CD4-positive, alpha-beta T cell (primary cell): ENCODE measurements at places on chromosomes 2 and 18. TPM values are rescaled to one million over a fixed set of nuclear protein-coding genes. Genes with fewer than 3 reads are reported as not detected.

- H3K27ac ChIP-seq = no peak overlapping the region
- H3K36me3 ChIP-seq = no peaks in the 10 kb centered on the region
- H3K4me1 ChIP-seq = peaks cover 6% of the 10 kb centered on the region
- no peaks in the 10 kb centered on the region for H3K27me3 ChIP-seq
- no peak for DNase-seq
Observed at GRCh38 chr18:8812631-8813030, 107.3 kb downstream of the MTCL1 start.

DNA sequence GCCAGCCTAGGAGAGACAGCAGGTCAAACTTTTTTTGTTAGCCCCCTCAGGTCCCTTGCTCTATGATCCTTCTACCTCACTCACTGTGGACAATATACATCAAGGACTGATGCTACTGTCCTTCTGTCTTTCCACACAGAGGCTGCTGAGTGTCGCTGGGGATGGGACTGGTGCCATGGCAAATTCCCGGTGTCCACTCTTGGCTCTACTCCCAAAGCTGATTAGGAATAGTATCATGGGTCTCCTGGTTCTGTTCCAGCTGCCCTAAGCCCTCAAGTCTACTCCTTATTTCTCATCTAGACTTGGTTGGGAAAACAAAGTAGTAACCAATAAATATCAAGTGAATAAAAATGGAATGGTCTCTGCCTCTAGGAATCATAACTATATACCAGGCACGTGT lies 441.3 kb downstream of the TGIF1 start:
- H3K4me3 ChIP-seq = no peak overlapping the region
- no peaks in the 10 kb centered on the region for H3K4me1 ChIP-seq

- DNase-seq = no peak
- H3K27me3 ChIP-seq = no peaks in the 10 kb centered on the region
Observed at GRCh38 chr2:115294999-115295398, 852.6 kb downstream of the DPP10 start.

- H3K36me3 ChIP-seq = no peaks in the 10 kb centered on the region
- DNase-seq = no peak
- H3K27ac ChIP-seq = no peak overlapping the region
- H3K4me3 ChIP-seq = no peak overlapping the region
Observed at GRCh38 chr18:48066225-48066652, 135.8 kb upstream of the SMAD2 start.

DNA sequence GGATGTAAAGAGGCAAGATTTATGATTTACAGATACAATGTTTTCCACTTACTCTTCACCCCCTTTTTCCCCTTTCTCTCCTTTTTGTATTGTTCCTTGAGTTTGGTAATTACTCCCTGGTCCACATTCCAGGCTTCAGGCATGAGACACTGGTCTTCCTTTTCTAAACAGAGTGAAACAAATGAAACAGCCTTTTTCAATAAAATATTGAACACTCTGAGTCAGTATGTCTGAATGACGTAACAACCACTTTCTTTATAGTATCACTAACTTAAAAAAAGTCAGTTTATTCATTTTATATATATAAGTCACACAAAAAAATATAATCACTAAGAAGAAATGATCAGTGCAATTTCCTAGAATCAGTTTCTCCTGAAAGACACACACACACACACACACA lies 79.7 kb downstream of the STRN start:
- H3K4me3 ChIP-seq = no peak overlapping the region
- H3K36me3 ChIP-seq = peaks cover 50% of the 10 kb centered on the region
- no peak overlapping the region for H3K27ac ChIP-seq

GRCh38 chr2:54561010-54561409 lies 104.9 kb downstream of the SPTBN1 start:
- DNase-seq = no peak
- no peaks in the 10 kb centered on the region for H3K27me3 ChIP-seq
- H3K27ac ChIP-seq = peak overlapping the region; percentile 75
- peaks cover 4% of the 10 kb centered on the region for H3K36me3 ChIP-seq
- peaks cover 47% of the 10 kb centered on the region for H3K4me1 ChIP-seq

DNA sequence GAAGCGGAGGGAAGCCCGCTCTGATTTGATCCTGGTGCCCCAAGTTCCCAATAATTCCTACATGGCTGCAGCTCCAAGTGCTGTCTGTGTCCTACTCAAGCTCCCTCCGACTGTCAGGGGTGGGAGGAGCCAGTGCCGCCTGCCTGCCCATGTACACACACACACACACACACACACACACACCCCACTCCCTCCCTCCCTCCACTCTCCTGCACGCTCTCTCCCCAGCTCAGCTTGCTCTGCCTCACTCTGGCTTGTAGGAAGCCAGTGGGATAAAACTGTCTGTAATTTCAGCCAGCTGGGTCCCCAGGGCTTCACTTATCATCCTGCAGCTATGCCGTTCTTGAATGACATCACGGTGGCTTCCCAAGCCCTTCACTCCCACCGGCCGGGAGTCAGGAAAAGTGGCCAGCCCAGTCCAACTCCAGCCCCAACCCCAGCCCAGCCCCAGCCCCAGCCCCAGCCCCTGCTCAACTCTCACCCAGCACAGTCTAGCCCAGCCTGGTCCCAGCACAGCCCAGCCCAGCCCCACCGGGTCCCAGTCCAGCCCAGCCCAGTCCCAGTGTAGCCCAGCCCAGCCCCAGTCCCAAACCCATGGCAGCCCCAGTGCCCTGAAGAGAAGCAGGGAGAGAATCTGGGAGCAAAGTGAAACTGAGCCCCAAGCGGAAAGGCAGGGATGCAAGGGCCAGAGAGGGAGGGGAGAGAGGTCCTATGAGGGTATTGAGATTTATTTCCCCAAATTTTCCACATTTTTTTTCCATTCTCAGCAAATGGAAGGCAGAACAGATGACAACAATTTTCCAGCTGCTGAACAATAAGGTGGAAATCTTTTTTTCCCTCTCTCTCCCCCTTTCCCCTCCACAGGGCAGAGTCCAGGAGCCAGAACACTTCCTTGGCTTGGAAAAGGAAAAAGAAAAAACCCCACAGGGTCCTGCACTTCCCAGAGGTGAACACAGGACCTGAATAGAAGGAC lies 144.0 kb downstream of the TNS1 start:
- no peak overlapping the region for H3K4me3 ChIP-seq
- no peak for DNase-seq
- no peaks in the 10 kb centered on the region for H3K27me3 ChIP-seq
- no peaks in the 10 kb centered on the region for H3K4me1 ChIP-seq

- H3K4me1 ChIP-seq = no peaks in the 10 kb centered on the region
- H3K4me3 ChIP-seq = no peak overlapping the region
- no peaks in the 10 kb centered on the region for H3K36me3 ChIP-seq
- no peaks in the 10 kb centered on the region for H3K27me3 ChIP-seq
- no peak overlapping the region for H3K27ac ChIP-seq
- DNase-seq = no peak
Observed at GRCh38 chr2:82498777-82499443, 1960.2 kb downstream of the SUCLG1 start.

- no peak overlapping the region for H3K27ac ChIP-seq
- H3K4me3 ChIP-seq = peak overlapping the region; percentile 67
- peaks cover 19% of the 10 kb centered on the region for H3K4me1 ChIP-seq
- H3K36me3 ChIP-seq = no peaks in the 10 kb centered on the region
- peaks cover 6% of the 10 kb centered on the region for H3K27me3 ChIP-seq
- no peak for DNase-seq
Observed at GRCh38 chr2:165793161-165793778, 777 bp downstream of the GALNT3 start.

- H3K27ac ChIP-seq = no peak overlapping the region
- no peaks in the 10 kb centered on the region for H3K27me3 ChIP-seq
- no peaks in the 10 kb centered on the region for H3K4me1 ChIP-seq
- DNase-seq = no peak
- no peaks in the 10 kb centered on the region for H3K36me3 ChIP-seq
- no peak overlapping the region for H3K4me3 ChIP-seq
Observed at GRCh38 chr2:63651356-63651755, 62.6 kb downstream of the MDH1 start.

GRCh38 chr2:98070081-98070480 lies 16.9 kb upstream of the VWA3B start:
- no peaks in the 10 kb centered on the region for H3K4me1 ChIP-seq
- H3K36me3 ChIP-seq = no peaks in the 10 kb centered on the region
- no peak overlapping the region for H3K27ac ChIP-seq

DNA sequence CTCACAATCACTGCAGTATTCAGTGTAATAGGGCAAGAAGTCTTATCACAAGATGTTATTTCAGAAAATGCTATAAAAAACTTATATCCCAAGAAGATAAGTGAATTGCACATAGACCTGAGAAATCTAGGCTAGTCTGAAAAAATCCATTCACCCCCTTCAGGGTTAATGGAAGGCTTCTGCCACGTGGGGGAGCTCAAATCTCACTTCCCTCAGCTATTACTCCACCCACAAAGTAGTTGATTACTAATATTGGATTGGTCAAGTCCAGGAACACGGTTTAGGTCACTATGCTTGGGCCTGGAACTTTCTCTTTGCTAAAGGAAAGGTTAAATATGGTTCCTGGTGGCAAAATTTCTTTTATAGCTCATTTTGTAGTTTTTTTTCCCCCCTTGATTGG lies 51.2 kb upstream of the ADAM23 start:
- H3K27ac ChIP-seq = no peak overlapping the region
- peak; percentile 7 for DNase-seq
- no peaks in the 10 kb centered on the region for H3K27me3 ChIP-seq
- H3K4me1 ChIP-seq = no peaks in the 10 kb centered on the region
- no peaks in the 10 kb centered on the region for H3K36me3 ChIP-seq
- no peak overlapping the region for H3K4me3 ChIP-seq

- H3K4me1 ChIP-seq = peaks cover 8% of the 10 kb centered on the region
- no peak overlapping the region for H3K27ac ChIP-seq
- no peak for DNase-seq
- H3K4me3 ChIP-seq = no peak overlapping the region
- H3K36me3 ChIP-seq = peaks cover 35% of the 10 kb centered on the region
- no peaks in the 10 kb centered on the region for H3K27me3 ChIP-seq
Observed at GRCh38 chr2:190458352-190459107, 50.4 kb downstream of the MFSD6 start.

DNA sequence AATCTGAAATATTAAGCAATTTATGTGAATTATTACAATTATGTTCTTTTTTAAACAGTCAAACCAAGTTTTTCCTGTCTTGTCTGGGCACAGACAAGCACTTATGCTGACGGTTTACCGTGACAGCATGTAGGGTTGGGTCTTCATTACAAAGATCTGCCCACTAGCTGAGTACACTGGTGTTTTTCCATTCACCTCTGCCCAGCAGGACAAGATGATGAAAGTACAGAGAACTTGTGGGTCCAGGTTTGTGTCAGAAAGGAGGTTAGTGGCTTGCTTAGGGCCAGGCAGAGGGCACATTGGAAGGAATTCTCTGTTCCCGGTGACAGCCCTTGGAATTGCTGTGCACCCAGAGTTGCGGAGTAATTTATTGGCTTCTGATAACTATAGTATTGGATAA lies 14.0 kb downstream of the NABP1 start:
- no peak overlapping the region for H3K4me3 ChIP-seq
- H3K27ac ChIP-seq = no peak overlapping the region
- no peak for DNase-seq
- peaks cover 33% of the 10 kb centered on the region for H3K36me3 ChIP-seq

GRCh38 chr2:127355407-127356008 lies 32.3 kb downstream of the MAP3K2 start:
- no peaks in the 10 kb centered on the region for H3K36me3 ChIP-seq
- H3K4me3 ChIP-seq = no peak overlapping the region
- peak; percentile 73 for DNase-seq
- no peaks in the 10 kb centered on the region for H3K27me3 ChIP-seq
- no peak overlapping the region for H3K27ac ChIP-seq

MYO5B gene
- not detected for total RNA-seq

TDRD15 gene
- not detected for total RNA-seq

GAL3ST2 gene
- total RNA-seq = 1.9 TPM

GIGYF2 gene
- 52.5 TPM for total RNA-seq

C1QL2 gene
- total RNA-seq = not detected

CPLX4 gene
- not detected for total RNA-seq

DNPEP gene
- total RNA-seq = 99.9 TPM

SULT1C2 gene
- total RNA-seq = not detected

RPRD1A gene
- 25.1 TPM for total RNA-seq

INPP5D gene
- 154 TPM for total RNA-seq

RAX gene
- total RNA-seq = not detected

NYAP2 gene
- total RNA-seq = not detected

COL6A3 gene
- total RNA-seq = 1.3 TPM

FAM228A gene
- 0.20 TPM for total RNA-seq

ELOA2 gene
- total RNA-seq = not detected
